ENCODE measurements at places on chromosomes 1 and 21.

DNA sequence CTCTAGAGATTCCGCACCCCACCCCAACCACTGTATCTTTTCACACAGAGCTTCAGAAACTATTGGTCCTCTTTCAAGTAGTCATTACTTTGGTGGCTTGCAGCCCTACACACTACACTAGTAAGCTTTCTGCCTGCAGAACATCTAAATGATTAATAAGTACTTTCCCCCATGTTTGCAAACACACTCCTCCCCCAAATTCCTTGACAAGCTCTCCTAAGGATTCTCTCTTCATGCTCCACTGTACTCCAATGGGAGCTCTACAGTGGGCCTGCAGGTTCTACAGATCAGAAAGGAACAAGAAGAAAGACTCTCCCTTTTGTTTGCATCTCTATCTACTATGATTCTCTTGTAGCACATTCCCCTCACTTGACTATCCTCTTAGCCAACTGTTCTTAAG lies 16.3 kb upstream of the NUF2 start:
- no peak for DNase-seq

DNA sequence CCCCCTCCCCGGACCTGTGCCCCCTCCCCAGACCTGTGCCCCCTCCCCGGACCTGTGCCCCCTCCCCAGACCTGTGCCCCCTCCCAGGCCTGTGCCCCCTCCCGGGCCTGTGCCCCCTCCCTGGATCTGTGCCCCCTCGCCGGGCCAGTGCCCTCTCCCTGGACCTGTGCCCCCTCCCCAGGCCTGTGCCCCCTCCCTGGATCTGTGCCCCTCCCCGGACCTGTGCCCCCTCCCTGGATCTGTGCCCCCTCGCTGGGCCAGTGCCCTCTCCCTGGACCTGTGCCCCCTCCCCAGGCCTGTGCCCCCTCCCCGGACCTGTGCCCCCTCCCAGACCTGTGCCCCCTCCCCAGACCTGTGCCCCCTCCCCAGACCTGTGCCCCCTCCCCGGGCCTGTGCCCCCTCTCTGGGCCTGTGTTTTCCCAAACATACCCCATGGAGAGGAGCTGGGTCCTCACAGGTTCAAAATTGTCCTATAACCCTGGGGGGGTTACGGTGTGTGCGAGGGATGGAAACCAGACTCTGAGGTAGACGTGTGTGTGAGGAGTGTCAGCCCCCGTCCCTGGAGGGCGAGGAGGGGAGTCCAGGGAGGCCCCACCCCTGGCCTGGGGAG lies 47.6 kb upstream of the POFUT2 start:
- no peak for DNase-seq

DNA sequence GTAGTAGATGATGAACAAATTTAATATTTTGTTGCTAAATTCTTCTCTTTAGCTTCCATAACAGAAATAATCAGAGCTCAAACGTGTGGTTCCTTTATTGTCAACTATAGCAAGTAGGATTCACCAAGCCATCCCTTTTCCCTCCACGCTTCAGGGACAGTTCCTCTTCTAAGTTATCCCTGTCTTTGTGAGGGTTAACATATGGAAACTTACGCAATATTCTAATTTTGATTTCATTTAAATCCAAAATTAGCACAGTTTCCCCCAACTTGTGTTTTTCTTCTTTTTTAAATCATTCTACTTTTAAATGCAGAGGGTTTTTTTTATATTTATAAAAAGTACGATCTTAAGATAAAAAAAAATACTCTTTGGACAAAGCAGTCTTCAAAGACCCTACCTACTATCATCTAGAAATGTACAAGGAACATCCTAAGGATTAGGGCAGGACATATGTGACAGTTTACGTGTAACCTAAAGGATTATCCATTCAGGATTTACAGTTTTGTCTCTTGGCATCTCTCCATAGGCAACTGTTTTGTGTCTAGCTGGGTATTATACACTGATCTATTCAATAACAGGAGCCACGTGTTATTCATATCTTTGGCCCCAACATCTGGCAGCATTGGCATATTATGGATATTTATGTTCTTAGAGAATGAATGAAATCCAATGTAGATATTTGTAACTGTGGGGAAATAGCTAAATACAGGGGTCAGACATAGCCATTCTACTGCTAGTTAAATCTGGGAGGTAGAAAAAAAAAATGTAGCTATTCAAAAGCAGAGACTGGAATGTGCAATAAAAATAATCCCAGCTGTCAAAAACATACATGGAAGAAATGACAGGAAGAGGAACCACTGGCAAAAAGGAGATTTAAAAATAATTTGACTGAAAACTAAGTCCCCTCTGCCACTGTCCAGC lies 272.9 kb downstream of the NEGR1 start:
- DNase-seq: no peak

DNA sequence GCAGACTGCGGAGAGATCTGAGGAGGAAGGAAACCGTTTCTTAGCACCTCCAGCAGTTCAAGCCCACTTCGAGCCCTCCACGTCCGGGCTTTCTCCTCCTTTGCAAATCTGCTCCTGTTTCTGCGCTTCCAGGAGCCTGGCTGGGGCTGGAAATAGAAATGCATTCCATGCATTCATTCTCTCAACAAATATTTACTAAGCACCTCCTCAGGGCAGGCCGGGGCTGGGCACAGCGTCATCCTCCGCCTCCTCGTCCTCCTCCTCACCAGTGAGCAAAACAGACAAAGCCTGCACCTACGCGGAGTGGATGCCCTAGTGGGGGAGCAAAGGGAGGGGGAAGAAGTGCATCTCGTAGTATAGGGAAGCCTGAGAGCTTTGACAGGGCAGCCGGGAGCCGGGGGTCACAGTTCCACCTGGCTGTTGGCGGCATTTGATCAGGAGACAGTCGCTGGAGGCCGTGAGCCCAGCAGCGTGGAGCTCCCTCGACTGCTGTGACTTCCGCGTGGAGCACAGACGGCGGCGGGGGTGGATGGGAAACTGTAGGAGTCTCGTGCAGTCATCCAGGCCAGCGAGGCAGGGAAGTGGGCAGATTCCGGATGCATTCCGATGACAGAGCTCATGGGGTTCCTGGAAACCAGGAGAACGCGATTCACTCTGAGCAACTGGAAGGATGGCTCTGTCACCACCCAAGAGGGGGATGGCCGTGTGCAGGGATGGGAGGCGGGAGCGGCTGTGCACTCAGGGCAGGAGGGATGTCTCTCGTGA lies 93.5 kb downstream of the SIK1 start:
- DNase-seq: peak; percentile 88

GRCh38 chr1:46034601-46035516 lies 97.6 kb downstream of the PIK3R3 start:
- DNase-seq: no peak

GRCh38 chr1:151009206-151009587 lies 948 bp downstream of the PRUNE1 start:
- DNase-seq: no peak

DNA sequence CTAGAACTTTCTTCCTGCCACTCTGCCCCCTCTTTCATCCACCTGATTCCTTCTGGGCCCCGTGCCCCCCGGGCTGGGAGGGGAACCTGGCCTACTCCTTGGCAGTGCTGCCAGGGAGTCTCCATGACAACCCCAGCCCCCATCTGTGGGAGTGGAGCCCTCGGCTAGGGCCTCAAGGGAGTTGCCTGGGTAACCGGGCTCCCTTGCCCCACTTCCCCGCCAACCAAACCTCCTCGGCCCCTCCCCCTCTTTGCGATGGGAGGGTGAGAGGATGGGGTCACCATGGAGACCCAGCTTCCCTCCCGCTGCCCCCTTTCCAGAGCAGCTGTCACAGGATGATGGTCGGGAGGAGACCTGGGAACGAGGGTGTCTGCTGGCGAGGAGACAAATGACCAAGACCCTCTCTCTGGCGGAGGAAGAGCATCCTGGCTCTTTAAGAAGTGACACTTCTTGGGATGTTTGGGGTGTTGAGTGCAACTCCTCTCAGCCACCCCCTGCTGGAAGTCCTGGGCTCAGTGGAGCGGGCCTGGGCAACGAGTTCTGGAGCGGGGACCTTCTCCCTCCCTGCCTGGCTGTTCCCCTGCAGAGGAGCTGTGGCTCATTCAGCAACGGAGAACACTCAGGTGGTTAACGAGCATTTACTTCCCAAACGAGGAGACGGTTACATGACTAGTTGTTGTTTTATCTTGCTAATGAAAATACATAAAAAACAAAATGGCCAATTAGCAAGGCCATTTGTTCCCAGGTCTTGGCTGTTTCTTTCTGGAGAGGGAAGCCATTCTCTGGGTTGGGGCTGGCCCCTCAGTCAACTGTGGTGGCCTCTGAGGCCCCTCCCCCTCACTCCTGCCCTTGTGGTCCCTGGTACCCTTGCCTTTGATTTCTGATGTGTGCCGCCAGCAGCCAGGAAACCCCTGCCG lies 82.8 kb downstream of the UBIAD1 start:
- peak; percentile 77 for DNase-seq

GRCh38 chr1:19772053-19772452 lies 27.7 kb downstream of the TMCO4 start:
- no peak for DNase-seq

GRCh38 chr1:63362578-63362977 lies 4.8 kb upstream of the ALG6 start:
- DNase-seq: no peak

GRCh38 chr1:202172015-202172355 lies 11.6 kb upstream of the PTPN7 start:
- DNase-seq: no peak

GRCh38 chr1:193960499-193960898 lies 774.1 kb upstream of the B3GALT2 start:
- DNase-seq: no peak

DNA sequence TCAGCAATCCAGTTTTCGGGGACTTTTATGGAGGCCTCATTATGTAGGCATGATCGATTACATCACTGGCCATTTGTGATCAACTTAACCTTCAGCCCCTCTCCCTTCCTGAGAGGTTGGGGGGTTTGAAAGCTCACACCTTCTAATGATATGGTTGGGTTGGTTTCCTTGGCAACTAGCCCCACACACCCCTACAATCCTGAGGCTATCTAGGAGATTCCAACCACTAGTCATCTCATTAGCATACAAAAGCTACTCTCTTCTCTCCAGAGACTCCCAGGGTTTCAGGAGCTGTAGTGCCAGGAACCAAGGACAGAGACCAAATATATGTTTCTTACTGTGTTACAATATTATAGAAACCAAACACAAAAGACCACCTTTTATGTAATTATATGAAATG lies 35.2 kb upstream of the ZNF326 start:
- DNase-seq: no peak

DNA sequence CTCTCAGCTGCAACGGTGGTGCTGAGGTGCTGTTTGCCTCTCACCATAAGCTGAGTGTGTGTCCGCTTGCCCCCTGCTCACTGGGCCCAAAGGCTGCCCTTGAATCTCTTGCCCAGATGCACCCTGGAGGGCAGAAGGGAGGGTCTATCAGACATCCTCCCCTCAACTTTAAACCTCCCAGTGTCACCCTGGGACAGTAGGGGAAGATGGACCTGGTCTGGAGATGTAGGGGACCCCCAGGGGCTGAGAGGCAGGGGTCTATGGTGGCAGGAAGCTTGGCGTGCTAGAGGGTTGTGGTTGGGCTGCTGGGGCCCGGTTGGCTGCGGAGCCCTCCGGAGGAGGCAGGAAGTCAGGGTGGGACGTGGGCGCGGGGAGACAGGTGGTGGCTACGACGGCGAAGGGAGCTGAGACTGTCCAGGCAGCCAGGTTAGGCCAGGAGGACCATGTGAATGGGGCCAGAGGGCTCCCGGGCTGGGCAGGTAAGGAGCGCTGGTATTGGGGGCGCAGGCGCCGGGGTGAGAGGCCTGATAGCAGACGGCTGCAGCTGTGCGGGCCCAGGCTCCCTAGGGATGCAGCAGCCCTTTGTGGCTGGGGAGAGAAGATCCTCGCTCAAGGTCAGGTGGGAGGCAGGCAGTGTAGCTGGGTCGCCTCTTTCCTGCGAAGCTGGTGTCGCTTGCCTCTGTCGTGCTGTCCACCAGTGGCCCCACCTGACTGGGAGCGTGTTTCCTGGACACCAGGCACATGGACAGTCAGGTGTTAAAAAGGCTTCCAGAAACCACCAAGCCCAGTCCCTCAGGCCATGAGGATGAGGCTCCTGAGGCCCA lies at the start of gene LCK:
Gene LCK (plus strand): TSS at position 373 of the 824 bp plus-strand sequence. CDS start 23,065 bp downstream, outside the sequence.
- no peak for DNase-seq

GRCh38 chr1:202643397-202644218 lies 66.6 kb downstream of the SYT2 start:
- DNase-seq: no peak

GRCh38 chr1:93338387-93339146 lies 7.1 kb upstream of the DR1 start:
- DNase-seq: no peak

DNA sequence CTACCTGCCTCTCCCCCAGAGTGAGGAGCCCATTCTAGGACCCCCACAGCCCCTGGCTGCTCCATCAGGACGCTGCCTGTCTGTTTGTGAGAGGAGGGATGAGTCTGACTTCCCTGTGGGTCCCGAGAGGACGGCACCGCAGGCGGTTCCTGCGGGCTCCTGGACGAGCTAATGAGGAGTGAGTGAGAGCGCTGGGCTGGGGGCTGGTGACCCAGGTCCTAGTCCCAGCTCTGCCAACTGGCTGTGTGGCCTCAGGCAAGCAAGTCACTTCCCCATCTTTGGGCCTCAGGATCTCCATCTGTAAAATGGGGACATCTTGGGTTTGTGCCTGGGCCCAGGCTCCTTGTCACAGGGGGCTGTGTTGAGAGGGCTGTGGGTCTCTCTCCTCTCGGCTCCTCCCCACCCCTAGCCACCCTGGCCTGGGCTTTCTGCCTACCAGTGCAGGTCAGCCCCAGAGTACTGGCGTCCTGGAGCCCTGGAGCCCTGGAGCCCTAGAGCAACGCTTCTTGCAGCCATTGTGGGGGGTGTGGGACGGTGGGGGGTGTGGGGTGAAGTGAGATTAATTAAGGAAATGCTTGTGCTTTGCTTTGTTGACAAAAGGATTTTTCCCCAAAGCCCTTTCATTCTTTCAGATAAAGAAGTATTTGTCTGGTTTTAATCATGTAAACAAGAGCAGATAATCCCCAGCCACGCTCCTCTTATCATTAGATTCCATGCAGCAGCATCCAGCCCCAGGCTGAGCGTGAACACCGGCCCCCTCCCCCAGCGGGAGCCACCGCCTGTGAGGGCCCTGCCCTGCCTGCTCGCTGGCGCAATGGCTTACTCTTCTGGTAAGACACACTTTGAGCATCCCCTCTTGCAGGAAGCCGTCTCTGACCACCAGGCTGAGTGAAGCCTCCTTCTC lies 26.8 kb downstream of the SLC1A7 start:
- no peak for DNase-seq

DNA sequence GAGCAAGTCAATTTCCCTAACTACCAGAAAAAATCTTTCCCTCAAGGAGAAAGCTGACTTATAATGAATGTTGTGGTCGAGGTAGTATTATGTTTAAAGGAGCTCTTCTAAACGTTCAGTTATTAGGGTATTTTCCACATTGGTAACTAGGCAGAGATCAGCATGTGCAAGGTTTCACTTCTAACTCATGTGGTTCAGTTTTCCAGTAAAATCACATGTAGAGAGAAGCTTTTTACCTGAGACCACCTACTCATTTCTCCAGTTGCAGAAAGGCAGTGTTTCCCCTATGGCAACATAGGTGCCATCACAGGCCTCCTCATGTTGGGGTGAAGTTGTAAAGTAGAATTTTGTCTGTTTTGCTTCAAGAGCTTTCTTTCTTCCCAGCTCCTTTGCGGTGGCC lies 23.7 kb downstream of the IL23R start:
- no peak for DNase-seq

- DNase-seq: no peak
Measured at GRCh38 chr1:184156521-184157393, 105.2 kb downstream of the TSEN15 start.

GRCh38 chr1:115822117-115822516 lies 18.8 kb downstream of the NHLH2 start:
- DNase-seq: no peak

Measured in posterior cingulate gyrus (tissue), 11 donors.